ENCODE measurements at places on chromosomes 16 and 17.

GRCh38 chr16:75479421-75479990 lies 15.0 kb upstream of the TMEM170A start:
- no peak for DNase-seq

DNA sequence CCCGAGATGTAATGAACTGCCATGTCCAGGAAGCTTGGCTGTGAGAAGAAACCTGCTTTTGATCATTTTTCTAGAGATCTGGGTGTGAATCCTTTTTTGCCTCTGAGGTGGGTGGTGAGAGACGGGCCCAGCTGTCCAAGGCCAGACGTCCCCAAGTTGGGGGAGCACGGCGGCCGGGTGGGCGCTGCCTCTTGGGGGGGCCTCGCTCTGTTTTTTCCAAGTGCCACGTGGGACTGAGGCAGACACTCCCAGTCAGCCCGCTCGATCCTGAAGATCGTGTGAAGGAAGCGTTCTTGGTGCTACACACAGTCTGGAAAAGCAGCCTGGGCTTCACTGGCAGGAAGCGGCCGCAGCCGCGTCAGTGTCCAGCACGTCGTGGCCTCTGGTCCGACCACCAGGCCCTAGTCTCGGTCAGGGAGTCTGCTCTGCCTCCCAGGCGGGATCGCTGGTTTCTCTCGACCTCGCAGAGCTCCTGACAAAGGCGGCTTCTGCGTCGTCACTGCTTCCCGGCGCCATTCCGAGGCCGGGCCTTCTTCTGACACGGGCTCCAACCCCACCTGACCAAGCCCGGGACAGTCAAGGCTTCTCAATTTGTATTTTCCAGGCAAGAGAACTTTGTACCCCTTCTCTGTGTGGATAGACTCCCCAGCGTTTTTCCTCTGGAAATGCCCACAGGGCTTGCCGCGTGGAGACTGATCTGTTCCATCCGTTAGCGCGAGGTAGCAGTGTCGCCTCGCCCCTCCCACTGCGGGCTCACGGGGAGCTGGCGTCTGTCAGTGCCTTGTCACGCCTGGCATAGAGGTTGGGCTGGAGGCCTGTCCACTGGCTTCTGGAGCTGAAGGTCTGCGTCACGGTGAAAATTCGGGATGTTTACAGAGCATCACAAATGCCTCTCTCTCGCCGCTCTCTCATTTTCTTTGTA lies 12.4 kb downstream of the PRSS27 start:
- no peak for DNase-seq

- DNase-seq, result no peak
Observed at GRCh38 chr16:49348408-49349176, 25.0 kb upstream of the C16orf78 start.

- no peak for DNase-seq
Observed at GRCh38 chr17:54662978-54663876, 237.4 kb upstream of the TOM1L1 start.

DNA sequence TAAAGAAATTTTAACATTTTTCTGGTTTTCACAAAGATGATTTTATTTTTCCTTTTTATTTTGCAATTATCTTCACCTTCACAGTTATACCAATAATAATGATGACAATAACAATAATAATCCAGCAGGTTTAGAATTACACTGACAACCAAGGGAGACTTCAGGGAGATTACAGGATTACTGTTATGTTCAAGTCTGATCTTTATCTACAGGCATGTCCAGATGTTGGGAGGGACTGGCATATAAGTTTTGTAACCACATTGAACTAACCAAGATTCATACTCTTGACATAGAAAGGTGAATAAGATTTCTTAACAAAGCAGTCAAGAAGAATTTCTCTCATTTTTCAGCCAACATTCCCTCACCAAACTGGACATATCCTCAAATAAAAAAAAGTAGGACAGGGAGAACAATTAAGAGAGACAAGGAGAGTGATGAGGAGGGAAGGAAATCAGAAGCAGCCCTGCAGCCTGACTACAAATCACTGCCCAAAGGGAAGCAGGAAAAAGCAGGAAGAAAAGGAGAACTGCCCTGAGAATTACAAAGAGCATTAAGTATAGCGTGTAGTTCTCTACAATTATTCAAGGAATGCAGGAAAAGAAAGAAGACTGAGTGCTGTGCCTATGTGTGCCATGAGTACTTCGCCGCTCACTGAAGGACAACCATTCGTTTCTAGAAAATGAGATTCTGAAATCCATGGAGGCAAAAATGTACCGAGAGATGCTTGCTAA lies 155.7 kb upstream of the C17orf78 start:
- DNase-seq, result no peak

DNA sequence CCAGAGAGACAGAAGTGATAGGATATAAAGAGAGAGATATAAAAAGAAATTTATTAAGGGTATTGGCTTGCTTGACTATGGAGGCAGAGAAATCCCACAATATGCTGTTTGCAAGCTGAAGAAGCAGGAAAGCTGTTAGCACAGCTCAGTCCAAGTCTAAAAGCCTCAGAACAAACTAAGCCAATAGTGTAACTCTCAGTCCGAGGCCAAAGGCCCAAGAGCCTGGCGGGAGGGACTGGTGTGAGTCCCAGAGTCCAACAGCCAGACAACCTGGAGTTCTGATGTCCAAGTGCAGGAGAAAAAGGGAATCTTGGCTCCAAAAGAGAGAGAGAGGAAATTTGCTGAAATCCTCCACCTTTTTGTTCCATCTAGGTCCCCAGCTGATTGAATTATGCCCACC lies 30.3 kb upstream of the NACA2 start:
- DNase-seq, result no peak

DNA sequence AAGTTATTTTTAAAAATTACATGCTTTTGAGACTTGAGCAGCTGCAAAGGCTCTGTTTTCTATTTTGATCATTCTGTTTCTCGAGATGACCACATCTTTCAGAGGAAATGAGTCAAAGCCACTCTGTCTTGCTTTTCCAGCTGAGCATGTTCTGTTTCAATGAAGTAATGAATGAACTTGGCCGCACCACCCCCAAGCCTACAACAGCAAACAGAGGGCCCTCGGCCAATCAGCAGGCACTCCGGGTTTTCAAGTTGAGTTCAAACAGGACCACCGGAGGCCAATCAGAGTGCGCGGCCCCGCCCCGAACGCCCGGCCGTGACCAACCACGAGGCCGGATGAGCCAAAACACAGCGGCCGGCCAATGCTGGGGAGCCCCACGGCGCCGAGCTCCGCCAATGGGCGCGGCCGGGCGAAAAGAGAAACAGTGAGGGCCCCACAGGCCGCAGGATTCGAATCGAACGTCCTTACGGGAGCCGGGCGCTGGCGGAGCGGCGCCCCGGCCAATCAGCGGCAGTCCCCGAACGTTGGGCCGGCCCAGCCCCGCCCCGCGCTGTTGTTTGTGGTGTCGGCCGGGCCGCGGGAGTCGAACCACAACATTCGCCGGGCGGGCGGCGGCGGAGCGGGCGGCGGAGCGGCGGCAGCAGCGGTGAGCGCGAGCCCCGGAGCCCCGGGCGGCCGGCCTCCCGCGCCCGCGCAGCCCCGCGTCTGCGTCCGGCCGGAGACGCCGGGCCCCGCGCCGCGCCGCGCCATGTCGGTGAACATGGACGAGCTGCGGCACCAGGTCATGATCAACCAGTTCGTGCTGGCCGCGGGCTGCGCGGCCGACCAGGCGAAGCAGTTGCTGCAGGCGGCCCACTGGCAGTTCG lies at the start of gene UBALD2:
UBALD2 (plus strand) TSS at position 594 of the 869 bp plus-strand sequence; CDS start at position 752, 158 bp downstream.
- peak; percentile 100 for DNase-seq

DNA sequence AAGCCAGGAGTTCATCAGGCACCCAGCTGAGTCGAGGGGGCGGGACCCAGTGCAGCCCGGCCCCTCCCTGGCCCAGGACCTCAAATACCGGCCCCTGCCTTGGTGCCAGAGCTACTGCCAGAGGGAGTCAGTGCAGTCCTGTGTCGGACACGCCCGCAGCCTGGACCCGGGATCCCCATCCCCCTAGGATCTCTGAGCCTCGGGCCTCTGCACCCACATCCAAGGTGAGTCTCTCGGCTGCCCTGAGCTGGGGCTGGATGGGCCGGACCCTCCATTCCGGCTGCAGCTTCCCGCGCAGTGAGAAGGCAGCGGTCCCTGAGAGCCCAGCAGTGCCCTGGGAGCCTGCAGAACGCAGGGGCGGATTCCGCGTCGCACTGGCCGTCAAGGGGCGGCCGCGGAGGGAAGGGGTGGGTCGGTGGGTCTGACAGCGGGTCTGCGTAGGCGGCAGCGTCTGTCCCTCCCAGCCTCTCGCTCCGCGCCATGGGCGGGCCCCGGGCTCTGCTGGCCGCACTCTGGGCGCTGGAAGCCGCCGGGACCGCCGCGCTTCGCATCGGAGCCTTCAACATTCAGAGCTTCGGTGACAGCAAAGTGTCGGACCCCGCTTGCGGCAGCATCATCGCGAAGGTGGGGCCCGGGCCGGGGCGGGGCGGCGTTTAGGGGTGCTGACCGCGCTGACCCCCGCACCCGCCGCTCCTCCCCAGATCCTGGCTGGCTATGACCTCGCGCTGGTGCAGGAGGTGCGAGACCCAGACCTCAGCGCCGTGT lies at the start of gene DNASE1L2:
DNASE1L2 (plus strand) TSS at position 108 of the 765 bp plus-strand sequence; CDS start at position 481, 373 bp downstream.
- peak; percentile 6 for DNase-seq

GRCh38 chr17:79803421-79803996 lies 6.6 kb upstream of the CBX8 start:
- DNase-seq, result peak; percentile 37

GRCh38 chr17:81380131-81380530 lies 15.1 kb upstream of the BAHCC1 start:
- DNase-seq, result no peak

GRCh38 chr17:49936386-49936785 lies 32.6 kb upstream of the DLX4 start:
- peak; percentile 23 for DNase-seq

Measured in inflammatory macrophage (primary cell).